ENCODE measurements at places on chromosomes 16 and 17.

DNA sequence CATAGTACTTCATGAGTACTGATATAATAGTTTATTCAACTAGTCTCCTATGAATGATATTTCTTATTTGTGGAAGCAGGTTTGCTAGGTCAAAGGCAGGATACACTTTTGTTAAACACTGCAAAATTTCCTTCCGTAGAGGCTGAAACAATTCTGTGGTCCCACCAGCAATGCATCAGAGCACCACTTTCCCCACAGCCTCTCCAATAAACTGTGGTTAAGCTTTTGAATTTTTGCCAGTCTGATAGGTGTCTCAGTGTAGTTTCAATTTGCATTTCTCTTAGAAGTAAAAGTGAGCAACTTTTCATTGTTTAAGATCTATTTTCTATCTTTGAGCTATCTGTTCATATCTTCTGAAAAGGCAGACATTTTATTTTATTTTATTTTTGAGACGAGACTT, 36.4 kb upstream of the CORO6 start:
- no peak for DNase-seq

DNA sequence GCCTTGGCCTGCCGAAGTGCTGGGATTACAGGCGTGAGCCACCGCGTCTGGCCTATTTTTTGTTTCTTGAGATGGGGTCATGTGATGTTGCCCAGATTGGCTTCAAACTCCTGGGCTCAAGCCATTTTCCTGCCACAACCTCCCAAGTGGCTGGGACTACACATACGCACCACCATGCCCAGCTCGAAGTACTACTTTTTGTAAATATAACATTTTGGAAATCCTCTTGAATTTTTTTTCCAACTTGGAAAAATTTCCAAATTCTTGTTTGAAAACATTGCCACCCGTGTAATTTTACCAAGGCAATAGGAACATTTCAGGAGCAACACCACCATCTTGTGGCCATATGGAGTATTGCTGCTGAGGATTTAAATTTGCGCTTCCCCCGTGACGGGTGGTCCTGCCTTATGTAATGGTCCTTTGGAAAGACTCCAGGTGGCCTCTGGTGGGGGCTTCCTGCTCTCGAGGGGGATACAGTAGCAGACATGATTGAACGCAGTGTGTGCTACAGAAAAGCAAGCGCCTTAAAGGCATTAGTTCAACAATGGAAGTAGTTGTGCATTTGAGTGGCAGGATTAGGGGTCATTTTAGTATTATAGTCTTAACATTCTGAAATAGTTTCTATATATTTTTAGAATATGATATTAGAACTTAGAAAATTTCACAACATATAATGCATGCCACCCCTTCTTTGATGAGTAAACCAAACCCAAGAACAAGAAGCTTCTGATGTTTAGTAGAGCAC, 8.0 kb downstream of the FLYWCH1 start:
- DNase-seq: peak; percentile 24

- peak; percentile 60 for DNase-seq
Observed at GRCh38 chr16:30472328-30472942, at the start of gene ITGAL. TSS of gene ITGAL (plus strand) at chr16:30472742. CDS start at chr16:30472838, 96 bp downstream.

- no peak for DNase-seq
Observed at GRCh38 chr17:17055286-17056155, 13.3 kb downstream of the MPRIP start.

DNA sequence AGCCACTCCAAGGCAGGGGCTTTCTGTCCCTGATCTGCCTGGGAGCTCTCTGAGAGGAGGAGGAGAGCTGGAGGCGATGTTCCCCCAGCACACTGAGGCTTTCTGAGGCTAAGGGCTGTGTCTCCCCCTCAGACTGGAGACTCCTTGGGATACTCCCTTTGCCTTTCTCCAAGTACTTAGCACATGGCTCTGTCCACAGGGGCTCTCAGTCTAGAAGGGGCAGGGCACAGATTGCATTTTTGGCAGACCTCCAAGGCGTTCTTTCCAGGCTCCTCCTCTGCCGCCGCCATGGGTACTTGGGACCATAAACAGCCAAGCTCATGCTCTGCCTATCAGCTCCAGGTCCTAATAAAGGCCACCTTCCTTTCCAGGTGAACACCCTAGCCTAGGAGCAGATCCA, 1.8 kb upstream of the GIP start:
- no peak for DNase-seq

DNA sequence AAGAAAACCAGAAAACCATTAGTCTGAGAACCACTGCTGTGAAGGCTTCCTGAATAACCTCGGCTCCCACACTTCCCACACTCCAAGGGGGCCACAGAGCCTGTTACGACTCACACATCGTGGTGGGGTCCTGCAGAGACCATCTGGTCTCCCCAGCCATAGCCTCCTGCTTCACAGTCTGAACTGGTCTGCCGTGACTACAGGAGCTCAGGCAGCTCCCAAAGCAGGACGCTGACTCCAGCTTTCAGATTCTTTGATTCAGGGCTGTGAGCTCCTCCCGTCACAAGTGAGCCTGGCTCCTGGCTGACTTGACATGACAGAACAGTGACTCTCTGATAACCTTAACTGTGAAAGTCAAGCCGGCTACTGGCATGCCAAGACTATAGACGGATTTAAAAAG, 37.8 kb downstream of the CYB5D2 start:
- DNase-seq: no peak

- no peak for DNase-seq
Observed at GRCh38 chr16:67149276-67150046, 1.3 kb downstream of the B3GNT9 start.

GRCh38 chr17:7711051-7711755, 6.2 kb downstream of the EFNB3 start:
- no peak for DNase-seq

DNA sequence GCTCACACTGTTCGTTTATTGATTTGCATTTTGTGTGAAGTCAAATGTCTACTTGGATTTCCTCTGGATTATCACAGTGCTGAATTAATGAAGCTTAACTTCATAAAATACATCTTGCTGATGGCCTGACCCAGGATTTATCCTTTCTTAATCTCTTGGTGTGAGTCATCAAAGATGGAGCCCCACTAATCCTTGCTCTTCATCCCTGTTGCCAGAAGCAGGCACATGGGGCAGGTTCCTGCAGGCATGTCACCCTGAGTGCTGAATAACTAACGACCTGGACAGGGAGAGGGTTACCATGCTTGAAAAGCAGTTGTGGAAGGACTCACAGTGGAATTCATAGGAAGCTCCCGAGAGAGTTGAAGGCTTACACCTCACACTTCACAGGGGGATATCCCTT, 56.0 kb upstream of the FA2H start:
- no peak for DNase-seq

- DNase-seq: no peak
Observed at GRCh38 chr16:81212830-81213465, 25.5 kb upstream of the BCO1 start.

DNA sequence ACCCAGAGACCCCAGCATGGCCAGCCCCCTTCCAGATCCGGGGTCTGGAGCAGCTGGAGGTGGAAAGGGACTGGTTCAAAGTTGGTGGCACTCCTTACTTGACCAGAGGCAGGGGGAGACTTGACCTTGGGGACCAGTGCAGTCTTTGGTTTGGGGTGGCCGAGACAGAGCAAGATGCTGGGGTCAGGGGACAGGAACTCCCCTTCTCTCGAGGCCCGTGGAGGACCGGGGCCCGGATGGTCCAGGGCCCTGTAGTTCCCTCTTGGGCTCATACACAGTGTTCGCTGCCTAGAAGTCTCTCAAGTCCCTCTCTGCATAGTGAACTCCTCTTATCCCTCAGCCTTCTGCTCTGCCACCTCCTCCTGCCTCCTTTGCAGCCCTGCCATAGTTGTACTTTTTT, 601 bp upstream of the PRSS33 start:
- no peak for DNase-seq

DNA sequence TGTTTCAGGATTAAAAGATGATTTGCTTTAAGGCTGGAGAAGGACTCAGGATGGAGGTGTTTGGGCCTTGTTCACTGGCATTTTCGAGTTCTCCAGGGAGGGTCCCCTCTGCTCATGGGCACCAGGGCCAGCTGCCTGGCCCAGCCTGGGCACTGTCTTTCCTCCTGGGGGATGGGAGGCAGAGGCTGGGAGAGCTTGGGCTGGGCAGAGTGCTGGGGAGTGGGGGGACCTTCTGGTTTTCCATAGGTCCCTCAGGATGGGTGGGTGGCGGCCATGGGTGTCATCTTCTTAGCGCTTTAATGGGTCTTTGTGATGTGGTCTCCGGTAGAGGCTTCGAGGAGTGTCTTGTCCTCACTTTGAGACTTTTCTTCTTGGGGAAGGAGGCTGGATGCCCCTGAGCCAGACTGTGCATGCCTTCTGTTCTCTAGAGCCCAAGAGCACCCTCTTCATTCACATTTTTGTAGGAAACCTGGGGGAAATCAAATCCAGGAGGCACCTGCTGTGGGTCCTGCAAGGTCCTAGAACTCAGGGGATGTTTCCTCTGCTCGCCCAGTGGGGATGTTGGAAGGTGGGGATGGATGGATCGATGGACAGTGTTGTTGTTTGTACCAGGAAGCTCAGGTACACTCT, 5.7 kb downstream of the NKD1 start:
- DNase-seq: no peak

DNA sequence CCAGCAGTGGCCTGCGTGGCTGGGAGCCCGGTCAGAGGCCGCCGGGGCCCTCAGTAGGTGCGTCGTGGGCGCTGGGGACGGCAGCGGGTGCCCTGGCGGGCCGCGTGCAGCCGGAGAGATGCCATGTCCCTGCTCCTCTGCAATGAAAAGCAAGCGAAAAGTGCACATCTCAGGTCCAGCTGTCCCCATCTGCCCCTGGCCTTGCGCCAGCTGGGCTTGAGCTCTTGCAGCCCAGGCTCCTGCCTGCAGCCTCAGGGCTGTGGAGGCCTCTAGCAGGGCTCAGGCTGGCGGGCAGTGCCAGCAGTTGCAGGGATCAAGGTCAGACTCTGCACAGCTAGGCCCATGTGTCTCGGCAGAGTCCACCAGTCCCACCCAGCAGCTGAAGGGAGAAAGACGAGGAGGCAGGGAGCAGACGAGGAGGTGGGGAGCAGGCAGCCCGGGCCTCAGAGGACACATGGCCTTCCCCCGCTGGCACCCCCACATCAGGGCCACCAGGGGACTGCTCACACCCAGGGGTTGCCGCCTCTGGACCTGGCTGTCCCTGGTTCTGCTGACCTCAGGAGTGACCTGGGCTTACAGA, 11.2 kb downstream of the SLC16A3 start:
- DNase-seq: no peak

DNA sequence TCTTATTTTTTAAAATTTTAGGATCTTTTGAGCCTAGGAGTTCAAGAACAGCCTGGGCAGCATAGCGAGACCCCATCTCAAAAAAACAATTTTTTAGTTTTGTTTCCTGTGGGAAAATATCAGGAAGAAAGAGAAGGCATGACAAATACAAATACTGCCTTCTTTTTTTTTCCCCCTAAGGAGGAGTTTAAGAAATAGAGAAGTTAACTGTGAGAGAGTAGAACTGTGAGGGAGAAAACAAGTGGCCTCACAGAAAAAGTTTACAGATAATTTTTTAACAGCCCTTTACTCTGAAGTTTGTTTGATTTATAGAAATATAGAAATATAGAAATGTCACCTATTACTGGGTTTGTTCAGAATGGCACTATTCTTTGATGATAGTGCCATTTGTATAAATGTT, 21.1 kb downstream of the TTYH2 start:
- no peak for DNase-seq

Data from stimulated activated CD4-positive, alpha-beta T cell treated with anti-CD3 and anti-CD28 coated beads, Interleukin-15, amount 100 ng/mL, for 1 hour (primary cell).